ENCODE measurements at places on chromosomes 3 and 15.

GRCh38 chr3:89419647-89420241 is 312.3 kb downstream of the EPHA3 start:
- DNase-seq, result no peak

GRCh38 chr3:4233488-4233887 is 69.7 kb upstream of the SETMAR start:
- no peak for DNase-seq

- DNase-seq, result no peak
Observed at GRCh38 chr3:32553459-32553858, 17.2 kb downstream of the DYNC1LI1 start.

- DNase-seq, result no peak
Observed at GRCh38 chr3:133049491-133049890, 11.3 kb downstream of the TMEM108 start.

DNA sequence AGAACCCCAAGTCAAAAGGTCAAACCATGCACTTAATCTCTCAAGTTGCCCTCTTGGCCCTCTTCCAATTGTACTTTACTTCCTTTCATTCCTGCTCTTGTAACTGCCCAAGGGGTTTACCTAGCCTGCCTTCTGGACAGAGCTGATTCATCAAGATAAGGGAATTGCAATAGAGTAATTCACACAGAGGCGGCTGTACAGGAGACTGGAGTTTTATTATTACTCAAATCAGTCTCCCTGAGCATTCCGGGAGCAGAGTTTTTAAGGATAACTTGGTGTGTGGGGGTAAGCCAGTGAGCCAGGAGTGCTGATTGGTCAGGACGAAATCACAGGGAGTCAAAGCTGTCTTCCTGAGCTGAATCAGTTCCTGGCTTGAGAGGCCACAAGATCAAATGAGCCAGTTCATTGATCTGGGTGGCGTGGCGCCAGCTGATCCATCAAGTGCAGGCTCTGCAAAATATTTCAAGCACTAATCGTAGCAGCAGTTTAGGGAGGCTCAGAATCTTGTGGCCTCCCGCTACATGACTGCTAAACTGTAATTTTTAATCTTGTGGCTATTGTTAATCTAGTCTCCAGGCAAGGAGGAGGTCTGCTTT is 590.0 kb downstream of the EPHA3 start:
- no peak for DNase-seq

DNA sequence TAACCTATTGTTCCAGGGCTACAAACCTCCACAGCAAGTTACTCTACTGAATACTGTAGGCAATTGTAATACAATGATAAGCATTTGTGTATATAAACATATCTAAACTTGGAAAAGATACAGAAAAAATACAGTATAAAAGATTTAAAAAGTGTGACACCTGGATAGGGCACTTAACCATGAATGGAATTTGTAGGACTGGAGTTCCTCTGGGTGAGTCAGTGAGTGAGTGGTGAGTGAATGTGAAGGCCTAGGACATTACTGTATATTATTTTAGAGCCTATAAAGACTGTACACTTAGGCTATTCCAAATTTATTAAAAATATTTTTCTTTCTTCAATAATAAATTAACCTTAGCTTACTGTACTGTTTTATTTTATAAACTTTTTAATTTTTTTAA is 38.4 kb upstream of the SLC25A36 start:
- no peak for DNase-seq

- no peak for DNase-seq
Observed at GRCh38 chr15:80450811-80451321, 46.7 kb downstream of the ARNT2 start.

- DNase-seq, result no peak
Observed at GRCh38 chr3:132047209-132047608, 12.4 kb upstream of the CPNE4 start.
